GDM1 (cell line): ENCODE measurements at places on chromosomes 2 and 18.

DNA sequence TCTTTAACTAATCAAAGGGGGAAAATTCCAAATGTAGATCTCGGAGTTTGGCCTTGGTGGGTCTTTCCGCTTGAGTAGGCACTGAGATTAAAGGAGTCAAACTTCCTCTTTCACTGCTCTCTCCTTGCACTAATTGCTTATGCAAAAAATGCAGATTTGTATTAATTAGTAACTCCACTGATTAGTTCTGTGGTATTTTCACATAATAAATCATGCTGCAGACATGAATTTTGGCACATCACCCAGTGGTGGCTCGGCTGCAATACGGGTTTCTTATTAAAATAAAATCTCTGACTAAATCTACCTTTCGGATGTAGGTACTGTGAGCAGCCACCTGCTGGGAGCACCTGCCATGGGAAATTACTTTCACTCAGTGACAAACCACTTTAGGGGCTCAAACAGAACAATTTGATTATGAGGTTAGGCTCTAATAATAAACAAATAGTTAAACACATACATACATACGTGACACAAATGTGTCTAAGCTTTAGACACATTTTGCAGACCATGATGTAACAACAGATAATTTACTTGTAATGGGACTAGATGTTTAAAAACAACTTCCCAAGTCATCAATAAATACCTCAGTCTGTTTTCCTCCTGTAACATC lies 6.4 kb upstream of the NEUROD1 start:
- DNase-seq, result no peak

DNA sequence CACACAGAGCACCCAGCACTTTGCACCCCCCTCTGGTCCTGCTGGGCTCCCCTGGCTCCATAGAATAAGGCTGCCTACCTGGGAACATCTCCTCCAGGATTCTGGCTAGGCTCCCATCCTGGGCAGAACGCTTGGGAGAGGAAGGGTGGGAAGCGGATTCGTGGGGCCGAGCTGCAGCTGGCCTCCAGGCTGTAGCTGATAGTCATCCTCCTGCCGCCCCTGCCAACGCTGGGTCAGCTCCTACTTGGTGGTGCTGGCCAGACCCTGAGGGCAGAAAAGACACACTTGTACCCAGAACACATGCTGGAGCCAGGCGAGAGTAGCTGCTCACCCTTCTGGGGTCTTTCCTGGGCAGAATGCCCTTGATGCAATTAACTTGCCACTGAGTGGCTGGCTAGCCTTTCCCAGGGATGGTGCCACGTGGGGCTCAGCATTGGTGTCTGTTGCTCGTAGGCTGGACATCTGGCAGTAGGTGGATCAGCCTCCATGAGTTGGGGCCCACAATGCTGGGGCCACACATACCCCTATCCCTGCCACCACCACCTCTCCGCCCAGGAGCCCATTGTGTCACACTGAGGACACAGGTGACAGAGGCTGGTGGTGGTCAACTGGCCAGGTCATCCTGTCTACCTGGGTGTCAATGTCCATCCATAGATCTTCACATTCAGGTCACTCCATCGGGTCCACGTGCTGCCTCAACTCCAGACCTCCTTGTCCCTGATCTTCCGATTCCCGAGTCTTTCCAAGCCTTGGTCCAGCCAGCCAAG lies 112.8 kb downstream of the NDUFA10 start:
- DNase-seq, result no peak

GRCh38 chr2:218168635-218169462 lies 2.1 kb upstream of the CXCR1 start:
- peak; percentile 33 for DNase-seq

- no peak for DNase-seq
These were observed 163.7 kb upstream of the KLHL29 start for GRCh38 chr2:23221236-23221635.

DNA sequence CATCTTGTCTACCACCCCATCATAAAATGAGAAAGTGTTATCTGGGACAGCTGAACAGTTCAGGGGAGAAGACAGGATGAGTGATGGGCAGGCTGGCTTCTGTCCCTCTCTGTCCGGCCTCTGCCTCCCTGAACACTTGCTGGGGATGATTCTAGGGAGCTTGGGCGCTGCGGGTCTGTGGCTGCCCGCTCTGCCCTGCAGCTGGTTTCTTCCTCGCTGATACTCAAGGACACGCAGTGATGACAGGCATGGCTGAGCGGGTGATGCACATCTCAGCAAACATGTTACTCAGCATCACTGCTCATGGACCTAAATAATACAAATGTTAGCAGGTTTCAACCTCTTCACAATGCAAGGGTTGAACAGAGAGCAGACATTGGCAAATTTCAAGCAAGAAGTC lies 161.1 kb downstream of the TMEM18 start:
- DNase-seq, result peak; percentile 3

DNA sequence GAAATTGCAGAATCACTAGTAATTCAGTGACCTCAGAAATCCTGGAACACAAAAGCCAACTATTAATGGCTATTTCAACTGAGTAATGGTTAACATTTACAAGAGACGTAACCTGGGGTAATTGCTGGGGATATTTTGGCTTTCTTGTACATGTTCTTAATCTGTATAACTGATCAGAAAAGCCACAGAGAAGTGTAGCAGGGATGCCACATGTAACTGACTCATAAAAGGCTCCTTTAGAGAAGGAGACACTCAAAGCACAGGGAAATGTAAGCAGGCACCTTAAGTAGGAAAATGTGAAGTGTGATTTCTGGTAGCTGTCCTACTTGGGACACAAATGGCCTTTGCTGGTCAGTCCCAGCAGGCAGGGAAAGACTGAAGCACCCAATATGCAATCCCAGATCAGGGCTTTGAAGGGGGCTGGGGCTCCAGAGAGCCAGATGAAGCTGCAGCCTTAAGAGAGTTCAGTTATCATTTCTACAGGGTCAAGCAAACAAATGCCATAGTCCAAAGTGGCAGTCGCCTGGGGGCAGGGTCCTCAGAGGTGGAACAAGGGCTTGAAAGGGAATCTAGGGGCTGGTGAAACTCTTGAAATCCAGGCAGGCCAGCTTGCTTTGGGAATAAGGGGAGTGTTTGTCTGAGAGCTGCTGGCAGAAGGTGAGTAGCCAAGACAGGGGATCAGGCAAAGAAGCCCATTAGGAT lies 7.2 kb upstream of the SPOPL start:
- no peak for DNase-seq

DNA sequence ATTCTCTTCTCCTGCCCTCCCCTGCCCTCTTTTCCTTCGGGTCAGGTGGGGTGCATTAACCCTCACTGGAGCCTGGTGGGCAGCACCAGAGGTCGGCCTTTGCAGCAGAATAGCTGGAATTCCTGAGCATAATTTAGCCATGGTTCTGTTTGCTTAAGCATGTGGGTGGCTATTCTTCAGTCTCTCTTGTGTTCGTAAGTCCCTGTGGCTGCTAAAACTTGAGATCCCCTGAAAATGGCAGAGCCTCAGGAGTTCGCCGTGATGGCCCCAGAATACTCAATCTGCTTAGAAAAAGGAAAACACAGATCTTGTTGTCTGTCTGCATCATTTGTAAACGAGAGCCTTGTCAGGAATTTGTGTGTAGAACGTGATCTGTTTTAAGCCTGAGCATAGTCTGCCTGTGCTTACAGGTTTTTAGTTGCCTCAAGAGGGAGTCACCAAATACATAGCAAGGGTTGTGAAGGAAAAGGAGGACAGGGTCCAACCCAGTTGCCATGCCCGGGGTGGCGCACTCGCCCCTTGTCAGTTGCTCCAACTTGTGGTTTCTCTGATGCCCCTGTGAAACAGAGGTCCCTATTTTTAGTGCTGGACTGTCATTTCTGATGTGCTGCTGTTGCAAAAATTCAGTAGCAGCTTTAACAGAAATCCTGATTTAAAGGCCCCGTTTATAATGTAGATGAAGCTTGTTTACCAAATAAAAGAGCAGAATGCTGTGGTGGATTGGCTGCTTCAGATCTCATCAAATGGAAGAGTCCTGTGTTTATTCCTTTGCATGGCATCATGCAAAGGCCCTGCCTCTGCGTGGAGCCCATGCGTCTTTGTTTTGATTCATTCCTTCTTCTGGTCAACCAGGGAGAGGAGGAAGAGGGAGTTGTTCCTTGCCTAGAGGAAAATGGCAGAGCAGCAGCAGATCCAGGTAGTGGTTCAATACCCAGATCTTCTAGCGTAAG lies 74.8 kb downstream of the WDSUB1 start:
- no peak for DNase-seq

GRCh38 chr2:158143703-158144360 lies 42.2 kb downstream of the UPP2 start:
- DNase-seq, result no peak

- DNase-seq, result no peak
These were observed 923.7 kb downstream of the SLC4A3 start for GRCh38 chr2:220550995-220551700.

GRCh38 chr2:218095853-218096252 lies 26.8 kb downstream of the RUFY4 start:
- no peak for DNase-seq

DNA sequence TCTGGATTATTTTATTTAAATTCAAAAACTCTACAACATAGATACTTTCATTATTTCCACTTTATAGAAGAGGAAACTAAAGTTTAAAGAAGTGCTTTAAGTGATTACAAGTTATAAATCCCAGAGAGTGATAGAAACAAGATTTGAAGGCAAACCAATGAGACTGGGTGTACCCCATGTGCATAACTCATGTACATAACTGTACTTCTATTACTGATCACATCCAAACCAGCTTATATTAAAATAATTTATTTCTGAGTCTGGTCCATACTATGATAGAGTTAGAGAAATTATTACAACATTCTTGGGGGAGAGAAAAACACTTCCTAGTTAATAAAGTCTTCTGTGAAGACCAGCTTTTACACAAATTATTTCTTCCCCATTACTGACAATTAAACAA lies 221.4 kb downstream of the EXOC6B start:
- no peak for DNase-seq

DNA sequence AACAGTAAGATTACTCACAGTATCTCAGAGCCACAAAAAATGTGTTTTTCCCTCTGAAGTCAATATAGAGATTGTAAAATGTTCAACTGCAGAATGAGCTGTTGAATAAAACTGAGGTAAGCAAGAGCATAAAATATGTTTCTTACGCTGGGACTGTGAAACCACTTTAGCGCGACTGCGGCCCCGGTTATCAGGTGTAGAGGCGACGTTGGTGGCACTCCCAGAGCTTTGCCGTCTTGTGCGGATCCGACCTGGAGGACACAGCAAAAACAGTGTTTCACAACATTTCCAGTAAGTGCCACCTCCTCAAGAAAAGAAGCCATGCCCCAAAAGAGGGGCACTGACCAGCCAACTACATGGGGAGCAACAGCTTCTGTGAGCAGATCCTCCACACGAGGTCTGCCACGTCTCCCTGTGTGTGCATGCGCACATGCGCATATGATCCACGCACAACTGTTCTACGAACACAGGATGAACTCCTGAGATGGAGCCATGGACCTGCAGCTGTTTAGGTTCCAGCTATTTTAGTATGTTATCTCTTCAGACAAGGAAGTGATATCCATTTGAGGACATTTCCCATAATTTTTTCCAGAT lies 100.7 kb upstream of the RNU4ATAC start:
- DNase-seq, result no peak

DNA sequence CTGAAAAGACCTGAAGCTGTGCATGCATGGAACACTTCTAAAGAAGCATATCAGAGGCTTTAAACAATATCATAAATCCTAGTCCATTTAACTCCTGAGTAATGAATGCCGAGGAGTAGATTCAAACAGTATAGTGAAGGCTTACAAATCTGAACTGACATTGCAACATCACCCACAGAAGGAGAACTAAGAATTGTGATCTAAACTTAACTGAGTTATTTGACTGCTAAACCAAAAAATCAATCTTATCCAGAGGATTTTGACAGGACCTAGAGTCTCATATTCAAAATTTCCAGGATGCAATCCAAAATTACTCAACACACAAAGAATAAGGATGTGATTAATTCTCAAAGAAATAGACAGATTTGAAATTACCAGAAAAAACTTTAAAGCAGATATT lies 181.0 kb downstream of the SLC39A10 start:
- DNase-seq, result no peak

DNA sequence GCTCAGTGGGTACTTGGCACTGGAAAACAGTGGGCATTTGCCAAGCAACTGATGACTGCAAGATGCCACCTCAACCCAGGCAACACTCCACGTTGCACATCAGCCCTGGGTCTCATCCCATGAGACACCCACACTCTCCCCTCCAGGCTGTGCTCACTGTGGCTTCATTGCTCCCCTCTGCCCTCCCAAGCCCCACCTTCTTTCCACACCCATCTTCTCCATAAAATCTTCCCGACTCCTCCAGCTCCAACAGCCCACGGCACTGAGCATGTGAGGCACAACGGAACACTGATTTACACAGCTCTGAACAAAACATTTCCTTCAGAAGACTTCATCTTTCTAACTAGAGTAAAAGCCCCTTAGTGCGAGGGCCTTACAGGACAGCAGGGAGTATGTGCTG lies 117.8 kb upstream of the ACAA2 start:
- DNase-seq, result no peak

DNA sequence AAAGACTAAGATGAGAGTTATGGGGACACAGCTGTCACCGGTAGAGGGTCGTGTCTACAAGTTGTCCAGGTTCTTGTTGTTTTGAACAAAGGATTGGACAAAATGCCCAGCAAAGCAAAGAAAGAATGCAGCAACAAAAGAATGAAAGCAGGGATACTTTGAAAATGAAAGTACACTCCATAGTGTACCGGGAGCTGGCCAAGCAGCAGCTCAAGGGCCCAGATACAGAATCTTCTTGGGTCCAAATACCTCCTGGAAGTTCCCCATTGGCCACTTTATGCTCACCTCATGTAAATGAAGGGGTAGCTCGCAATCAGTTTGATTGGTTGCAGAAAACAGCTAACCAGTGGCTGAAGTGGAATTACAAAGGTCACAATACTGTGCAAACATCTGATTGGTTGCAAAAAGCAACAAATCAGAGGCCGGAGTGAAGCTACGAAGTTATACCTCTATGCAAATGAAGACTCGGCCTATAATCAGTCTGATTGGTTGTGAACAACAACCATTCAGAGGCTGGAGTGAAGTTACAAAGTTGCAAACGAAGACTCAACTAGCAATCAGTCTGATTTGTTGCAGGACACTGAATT lies 474.9 kb upstream of the TMEFF2 start:
- DNase-seq, result no peak

- DNase-seq, result peak; percentile 33
These were observed 45.0 kb downstream of the SLC38A11 start for GRCh38 chr2:164910101-164910899.

- DNase-seq, result no peak
These were observed 251.5 kb downstream of the ZNF521 start for GRCh38 chr18:25100418-25100817.

- DNase-seq, result no peak
These were observed 67.0 kb upstream of the OSR1 start for GRCh38 chr2:19425419-19425818.

DNA sequence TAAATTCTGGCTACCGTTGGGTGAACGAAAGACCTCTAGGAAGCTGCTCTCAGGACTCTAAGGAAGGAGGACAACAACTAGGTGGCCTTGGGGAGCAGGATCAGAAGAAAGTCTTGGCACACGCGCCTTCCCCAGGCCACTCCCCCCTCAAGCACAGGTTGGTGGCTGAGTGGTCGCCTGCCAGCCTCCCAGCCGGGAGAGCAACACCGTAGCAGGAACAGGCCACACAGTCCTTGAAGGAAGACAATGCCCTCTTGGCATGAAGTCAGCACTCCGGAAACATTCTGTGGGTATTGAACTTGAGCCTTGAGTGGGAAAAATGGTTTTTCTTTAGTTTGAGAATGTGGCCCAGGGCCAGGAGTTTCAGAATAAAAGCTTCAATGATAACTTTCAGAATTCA lies 87.4 kb upstream of the AGAP1 start:
- DNase-seq, result no peak

GRCh38 chr2:13005048-13005447 lies 288.3 kb downstream of the TRIB2 start:
- no peak for DNase-seq
